ENCODE measurements at places on chromosomes 12 and 14. TPM values are rescaled to one million over a fixed set of nuclear protein-coding genes. Genes with fewer than 3 reads are reported as not detected.

PLA2G1B gene
- total RNA-seq = not detected

AGAP2 gene
- total RNA-seq = 0.14 TPM

MSI1 gene
- not detected for total RNA-seq

DEPDC4 gene
- total RNA-seq = 0.71 TPM

KRT6A gene
- 22.8 TPM for total RNA-seq

RASAL1 gene
- not detected for total RNA-seq

SLC6A15 gene
- 17.6 TPM for total RNA-seq

ATG14 gene
- 13.2 TPM for total RNA-seq

ADAMTS20 gene
- under 0.01 TPM for total RNA-seq

CCNT1 gene
- total RNA-seq = 19.1 TPM

ASCL1 gene
- total RNA-seq = not detected

NOXRED1 gene
- 0.14 TPM for total RNA-seq

KLHL33 gene
- total RNA-seq = 0.18 TPM

MYO1H gene
- not detected for total RNA-seq

FGD4 gene
- total RNA-seq = 6.0 TPM

KRAS gene
- 9.7 TPM for total RNA-seq

CELA1 gene
- total RNA-seq = not detected

KRT75 gene
- total RNA-seq = not detected

PPP1R13B gene
- total RNA-seq = 2.1 TPM

BLOC1S1 gene
- 136 TPM for total RNA-seq

PTPRB gene
- 0.55 TPM for total RNA-seq

TRPV4 gene
- total RNA-seq = 2.6 TPM

C14orf39 gene
- not detected for total RNA-seq

MTA1 gene
- total RNA-seq = 35.8 TPM

RD3L gene
- not detected for total RNA-seq

CCDC175 gene
- total RNA-seq = not detected

ASIC1 gene
- 2.1 TPM for total RNA-seq

SDR9C7 gene
- not detected for total RNA-seq

GALNT8 gene
- 0.18 TPM for total RNA-seq

SNW1 gene
- 41.7 TPM for total RNA-seq

PLCZ1 gene
- total RNA-seq = not detected

All from smooth muscle cell of bladder (primary cell).